COLO829 (cell line): ENCODE measurements at places on chromosomes 6 and 20.

- DNase-seq = no peak
Observed at GRCh38 chr6:43435682-43436437, 8.5 kb downstream of the ABCC10 start.

GRCh38 chr6:3307436-3307835 lies 48.7 kb downstream of the PSMG4 start:
- DNase-seq = no peak

DNA sequence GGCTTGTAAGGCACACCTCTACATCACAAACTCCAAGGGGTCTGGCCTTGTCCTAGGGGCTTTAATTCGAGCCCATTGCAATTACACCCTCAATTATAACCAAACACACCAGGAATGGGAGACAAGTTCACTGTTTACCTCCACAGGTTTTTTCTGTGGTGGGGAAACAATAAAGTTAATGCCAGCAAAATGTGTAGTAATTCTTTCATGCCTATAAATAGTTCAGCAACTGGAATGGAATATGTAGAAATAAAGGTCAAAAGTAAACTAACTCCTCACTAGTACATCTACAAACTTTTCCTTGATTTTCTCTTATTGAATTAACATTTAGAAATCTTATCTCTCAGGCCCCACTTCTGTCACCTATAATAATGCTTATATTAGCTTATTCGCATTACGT lies 27.1 kb upstream of the RIPK1 start:
- DNase-seq = no peak

- peak; percentile 70 for DNase-seq
Observed at GRCh38 chr6:79635232-79635543, 4.1 kb downstream of the SH3BGRL2 start.

DNA sequence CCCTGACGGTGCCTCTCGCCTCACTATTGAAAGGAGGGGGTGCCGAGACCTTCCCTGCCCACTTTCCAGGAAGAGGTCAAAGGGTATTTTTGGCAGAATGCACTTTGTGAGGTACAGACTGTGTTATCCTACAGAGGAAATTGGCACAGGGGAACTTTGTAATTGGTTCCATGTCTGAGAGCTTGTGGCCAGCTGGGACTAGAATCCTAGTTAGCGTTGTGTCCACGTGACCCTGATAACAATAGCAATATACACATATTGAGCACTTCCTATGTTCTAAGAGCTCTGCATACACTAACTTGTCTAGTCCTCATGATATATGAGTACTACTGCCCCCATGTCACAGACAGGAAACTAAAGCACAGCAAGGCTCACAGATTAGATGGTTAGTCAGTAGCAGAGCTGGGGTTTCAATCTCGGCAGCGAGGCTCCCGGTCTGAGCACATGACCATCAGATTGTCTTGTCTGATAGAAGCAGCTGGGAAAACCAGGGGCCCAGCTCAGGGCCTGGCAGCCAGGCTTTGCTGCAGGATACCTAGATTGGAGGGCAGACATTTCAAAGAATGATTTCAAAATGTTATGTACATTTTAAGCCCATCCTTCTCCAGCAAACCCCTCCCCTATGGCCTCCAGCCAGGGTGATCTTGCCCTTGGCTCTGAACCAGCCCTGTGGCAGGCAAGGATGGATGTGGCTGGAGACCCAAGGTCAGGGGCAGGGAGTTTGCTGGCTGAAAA lies 1.4 kb downstream of the MAPK13 start:
- no peak for DNase-seq

DNA sequence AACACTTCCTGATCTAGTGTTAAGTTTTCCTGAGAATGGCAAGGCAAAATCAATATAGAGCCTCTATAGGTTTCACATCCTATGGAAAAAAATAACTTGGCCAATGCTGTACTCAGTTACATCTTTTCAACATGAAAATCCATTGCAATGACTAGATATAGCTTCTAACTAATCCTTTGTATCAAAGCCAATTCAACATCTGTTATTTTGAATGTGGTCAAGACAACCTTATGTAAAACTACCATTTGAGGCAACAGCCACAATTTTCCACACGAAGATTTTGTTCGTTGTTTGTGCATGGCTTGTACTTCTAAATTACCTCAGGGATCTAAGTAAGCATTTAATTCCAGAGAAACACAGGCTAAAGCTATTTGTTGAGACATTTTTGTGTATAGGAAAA lies 637.8 kb upstream of the EYS start:
- no peak for DNase-seq

DNA sequence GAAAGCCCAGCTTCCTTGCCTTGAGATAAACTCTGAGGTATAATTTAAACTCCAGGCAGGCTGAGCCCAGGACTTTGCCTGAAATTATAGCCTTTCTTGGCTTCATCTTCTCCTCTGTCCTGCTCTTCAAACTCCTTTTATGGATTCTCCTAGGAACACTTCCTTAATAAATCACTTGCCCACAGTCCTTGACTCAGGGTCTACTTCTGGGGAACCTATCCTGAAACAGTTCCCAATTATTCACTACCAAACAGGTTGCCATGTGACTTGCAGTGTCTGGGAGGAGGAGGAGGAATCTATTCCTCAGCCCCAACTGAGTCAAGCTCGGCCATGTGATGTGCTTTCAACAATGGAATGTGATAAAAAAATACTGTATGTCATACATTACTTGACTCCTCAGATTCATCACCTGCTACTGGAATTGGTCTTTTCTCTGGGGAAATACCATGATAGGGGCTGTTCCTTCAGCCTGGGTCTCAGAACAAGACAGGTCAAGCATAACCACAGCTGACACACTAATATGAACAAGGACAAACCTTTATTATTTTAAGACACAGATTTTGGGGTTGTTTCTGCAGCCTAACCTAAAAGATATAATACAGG lies 20.5 kb upstream of the CDKN1A start:
- no peak for DNase-seq

GRCh38 chr6:75268121-75268987 lies 16.2 kb downstream of the TMEM30A start:
- DNase-seq = no peak

DNA sequence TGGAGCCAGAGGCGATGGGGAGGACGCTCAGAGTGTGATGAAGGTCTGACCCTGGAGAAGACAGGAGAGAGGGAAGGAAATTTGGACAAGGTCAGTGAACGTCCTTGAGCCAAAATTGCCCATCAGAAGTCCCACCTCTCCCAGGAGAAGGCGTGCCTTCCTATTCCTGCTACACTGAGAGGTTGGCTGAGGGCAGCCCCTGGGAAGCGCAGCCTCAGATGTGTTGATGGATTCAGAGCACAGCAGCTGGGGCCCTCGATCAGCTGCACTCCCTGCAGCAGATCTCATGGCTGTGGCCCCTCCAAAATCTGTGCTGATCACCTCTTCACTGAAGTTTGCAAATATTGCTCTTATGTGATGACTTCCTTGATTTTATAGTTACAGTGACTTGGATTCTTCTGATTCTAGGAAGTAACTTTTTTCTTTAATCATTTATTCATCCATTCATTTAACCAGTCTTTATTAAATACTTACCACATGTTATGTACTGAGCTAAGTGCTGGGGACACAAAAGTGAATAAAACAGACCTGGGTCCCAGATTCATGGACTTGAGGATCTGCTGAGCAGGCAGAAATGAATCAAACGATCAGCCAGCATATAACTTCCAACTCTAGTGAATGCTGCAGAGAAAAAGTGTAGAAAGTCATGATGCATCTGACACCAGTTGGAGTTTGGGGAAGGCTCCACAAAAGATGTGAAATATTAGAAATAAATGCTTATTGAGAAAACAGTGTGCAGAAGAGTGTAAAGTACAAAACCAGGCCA lies 69.6 kb upstream of the ARMC2 start:
- no peak for DNase-seq

- DNase-seq = no peak
Observed at GRCh38 chr6:144544266-144544830, 259.2 kb downstream of the UTRN start.

GRCh38 chr6:56953597-56954402 lies 1.1 kb upstream of the BEND6 start:
- DNase-seq = no peak

GRCh38 chr6:125356884-125357283 lies 55.1 kb upstream of the HDDC2 start:
- no peak for DNase-seq

DNA sequence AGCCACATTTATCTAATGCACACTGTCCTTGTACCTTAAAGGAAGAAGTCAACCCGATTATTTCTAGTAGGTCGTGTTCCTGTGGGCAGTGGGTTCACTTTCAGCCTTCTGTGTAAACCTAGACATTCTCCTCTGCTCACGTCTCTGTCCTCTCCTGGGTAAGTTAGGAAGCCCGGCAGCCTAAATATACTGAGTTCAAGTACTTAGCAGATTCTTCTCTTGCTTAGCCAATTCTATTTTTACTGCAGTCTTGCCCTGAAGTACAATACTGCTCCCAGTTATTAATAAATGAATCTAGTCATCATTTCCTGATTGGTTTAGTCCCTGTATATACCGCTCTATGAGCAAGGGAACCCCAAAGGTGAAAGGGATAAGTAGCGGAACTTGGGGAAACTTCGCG lies 14.6 kb upstream of the GPR63 start:
- DNase-seq = no peak

DNA sequence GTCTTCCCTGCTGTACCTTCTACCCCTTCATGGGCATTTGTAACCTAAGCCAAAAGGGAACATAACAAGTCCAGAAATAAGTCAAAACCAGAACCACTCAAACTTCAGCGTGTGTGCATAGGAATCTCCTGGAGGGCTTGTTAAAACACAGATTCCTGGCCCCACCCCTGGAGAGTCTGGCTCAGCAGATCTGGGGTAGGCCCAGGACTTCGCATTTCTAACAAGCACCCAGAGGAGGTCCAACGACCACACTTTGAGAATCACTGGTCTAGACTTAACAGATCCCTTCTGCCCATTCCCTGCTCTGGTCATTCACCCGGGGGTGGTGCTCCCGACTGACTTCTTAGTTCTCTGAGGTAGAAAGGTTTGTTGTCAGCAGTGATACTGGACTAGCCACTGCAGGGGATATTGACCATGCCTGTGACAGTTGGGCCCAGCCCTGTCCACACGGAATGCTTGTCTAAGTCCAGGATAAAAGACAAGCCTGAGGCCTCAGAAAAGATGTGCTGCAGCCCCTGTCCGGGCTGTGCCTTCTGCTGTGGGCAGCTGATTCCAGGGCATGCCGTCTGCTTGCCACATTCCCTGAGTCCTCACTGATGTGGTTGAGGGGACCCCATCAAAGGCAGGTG lies 68.6 kb downstream of the SYNJ2 start:
- no peak for DNase-seq

DNA sequence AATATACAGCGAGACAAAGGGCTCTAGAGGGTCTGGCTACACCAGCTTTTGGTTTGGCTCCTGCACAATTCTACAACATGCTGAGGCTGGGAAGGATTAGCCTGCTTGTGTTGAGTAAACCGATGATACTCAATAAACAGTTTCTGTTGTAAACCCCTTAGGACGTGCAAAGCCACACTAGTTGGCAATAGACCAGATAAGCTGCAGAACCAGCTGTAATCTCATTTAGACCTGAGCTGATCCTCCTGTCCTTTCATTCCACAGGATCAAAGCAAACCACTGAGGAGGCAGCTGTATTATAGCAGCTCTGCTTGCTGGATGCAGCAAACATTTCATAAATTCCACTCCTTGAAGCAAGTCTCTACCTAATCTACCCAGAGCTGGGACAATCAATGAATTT lies 79.7 kb downstream of the MMS22L start:
- DNase-seq = no peak

GRCh38 chr6:100212131-100212530 lies 218.1 kb upstream of the MCHR2 start:
- DNase-seq = no peak

DNA sequence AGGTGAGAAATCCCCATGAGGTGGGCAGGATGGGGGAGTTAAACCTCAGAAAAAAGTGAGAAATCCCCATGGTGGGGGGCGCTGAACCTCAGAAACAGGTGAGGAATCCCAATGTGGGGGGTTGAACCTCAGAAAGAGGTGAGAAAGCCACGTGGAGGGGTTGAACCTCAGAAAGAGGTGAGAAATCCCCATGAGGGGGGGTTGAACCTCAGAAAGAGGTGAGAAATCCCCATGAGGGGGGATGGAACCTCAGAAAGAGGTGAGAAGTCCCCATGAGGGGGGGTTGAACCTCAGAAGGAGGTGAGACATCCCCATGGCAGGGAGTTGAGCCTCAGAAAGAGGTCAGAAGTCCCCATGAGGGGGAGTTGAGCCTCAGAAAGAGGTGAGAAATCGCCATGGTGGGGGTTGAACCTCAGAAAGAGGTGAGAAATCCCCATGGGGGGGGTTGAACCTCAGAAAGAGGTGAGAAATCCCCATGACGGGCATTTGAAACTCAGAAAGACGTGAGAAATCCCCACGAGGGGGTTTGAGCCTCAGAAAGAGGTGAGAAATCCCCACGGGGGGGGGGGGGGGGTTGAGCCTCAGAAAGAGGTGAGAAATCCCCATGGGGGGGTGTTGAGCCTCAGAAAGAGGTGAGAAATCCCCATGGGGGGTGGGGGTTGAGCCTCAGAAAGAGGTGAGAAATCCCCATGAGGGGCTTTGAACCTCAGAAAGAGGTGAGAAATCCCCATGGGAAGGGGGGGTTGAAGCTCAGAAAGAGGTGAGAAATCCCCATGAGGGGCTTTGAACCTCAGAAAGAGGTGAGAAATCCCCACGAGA lies 14.3 kb upstream of the GOPC start:
- DNase-seq = no peak

DNA sequence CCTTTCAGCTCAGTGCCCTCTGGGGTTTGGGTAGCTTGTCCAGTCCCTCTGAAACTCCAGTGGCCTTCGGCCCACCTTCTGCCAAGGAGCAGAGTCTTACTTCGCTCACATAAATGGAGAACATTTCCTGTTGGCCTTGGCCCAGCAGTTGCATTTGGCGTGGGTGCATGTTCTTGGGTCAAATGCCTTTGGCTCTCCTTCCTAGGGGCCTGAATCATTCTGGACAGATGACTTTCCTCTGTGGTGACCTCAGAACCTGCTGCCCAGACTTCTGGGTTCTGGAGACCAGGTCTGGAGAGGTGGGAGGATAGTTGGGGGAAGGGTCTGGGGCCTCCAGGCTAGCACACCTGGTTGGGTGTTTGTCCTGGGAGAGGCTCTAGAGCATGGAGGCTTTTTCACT lies 29.3 kb downstream of the BCAS4 start:
- DNase-seq = no peak

GRCh38 chr6:107624541-107624940 lies 134.6 kb downstream of the SOBP start:
- DNase-seq = no peak

DNA sequence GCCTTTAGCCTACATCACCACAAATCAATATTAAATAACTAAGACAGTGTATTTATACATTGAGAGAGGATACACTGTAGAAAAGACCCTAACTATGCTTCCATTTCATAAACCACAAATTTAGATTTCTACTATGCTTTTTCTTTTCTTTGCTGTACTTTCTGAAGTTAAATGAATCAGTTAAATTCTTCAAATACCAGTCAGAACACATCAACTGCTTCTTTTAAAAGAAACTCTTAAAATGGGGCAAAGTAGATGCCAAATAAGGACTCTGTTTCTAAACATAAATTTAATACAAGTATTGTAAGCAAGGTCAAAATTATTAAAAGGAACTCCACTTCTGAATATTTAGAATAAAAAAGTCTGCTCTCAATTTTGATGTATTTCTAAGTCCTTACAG lies 76.9 kb downstream of the GMDS start:
- no peak for DNase-seq

GRCh38 chr6:53300656-53301551 lies 47.8 kb downstream of the ELOVL5 start:
- no peak for DNase-seq
